ENCODE measurements at places on chromosomes 2 and 18.

- DNase-seq: no peak
Measured at GRCh38 chr2:241563031-241563507, 4.5 kb downstream of the BOK start.

DNA sequence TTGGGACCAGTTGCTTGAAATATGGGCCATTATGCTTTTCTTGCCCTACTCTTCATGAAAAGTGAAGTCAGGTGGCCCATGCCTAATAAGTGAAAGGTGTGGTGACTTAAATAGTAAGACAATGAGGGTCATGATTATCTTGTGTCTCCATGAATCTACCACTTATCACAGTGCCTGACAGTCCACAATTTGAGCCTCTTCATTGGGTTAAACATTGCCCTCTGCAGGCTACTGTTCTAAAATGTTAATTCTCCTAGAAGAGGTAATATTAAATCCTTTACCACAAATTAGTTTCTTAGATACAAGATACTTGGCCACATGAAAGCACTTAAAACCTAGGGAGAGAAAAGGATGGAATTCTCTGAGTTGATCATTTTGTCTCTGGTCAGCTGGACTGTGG, 4.0 kb downstream of the EGR4 start:
- no peak for DNase-seq

DNA sequence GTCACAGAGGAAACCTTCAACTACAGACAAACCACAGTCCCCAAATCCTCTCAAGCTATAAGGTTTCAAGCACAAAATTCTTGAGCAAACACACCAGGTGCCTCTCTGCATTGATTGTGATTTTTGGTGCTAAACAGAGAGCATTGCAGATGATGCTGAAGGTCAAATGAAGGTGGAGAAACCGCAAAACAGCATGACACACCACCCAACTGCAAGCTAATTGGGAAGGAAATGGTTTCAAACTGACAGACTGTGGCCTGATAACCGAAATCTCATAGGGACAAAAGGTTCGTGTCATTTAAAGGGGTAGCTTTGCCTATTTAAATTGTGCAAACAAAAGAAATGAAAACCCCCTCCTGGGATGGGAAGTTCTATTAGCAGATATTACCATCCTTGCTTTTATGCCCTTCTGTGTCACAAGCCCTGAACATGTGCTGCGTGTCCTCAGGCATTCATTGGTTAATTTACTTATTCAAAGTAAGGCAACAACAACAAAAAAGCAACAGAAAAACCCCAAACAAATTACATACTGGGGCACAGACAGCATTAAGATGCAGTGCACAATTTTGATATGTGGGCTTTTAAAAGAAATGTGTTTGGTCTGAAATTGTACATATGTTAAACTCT, 154.9 kb downstream of the AQP4 start:
- DNase-seq: no peak

DNA sequence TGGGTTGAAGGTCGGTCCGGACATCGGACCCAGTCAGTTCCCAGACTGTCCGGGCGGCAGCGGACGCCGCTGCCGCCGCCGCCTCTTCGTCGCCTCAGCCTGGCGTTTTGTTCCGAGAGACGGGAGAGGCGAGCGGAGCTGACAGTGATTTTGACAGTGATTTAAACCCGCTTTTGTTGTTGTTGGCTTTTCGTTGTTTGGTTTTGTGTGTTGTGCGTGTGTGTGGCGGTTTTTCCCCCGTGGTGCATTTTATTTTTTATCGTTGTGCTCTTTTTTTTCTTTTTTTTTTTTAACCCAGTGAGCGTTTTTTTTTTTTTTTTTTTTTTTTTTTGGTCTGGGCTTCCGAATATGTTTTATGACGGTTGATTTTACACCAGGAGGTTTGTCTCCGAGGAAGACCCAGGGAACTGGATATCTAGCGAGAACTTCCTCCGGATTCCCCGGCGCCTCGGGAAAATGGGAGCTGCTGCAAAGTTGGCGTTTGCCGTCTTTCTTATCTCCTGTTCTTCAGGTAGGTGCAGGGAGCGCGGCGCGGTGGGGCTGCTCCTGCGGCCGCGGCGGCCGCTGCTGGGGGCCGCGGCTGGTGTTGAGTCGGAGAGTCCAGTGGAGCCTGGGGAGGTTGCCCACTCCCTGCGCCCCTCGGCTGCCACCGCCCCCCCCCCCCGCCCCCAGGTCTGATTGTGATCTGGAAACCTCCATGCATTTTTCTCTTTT, at the start of gene ACVR2A:
TSS of gene ACVR2A (plus strand) at position 333 of the 714 bp plus-strand sequence. CDS start at position 457, 124 bp downstream.
- no peak for DNase-seq

GRCh38 chr2:8438996-8439395, 242.9 kb upstream of the ID2 start:
- no peak for DNase-seq

GRCh38 chr2:68330691-68331090, 10.9 kb upstream of the CNRIP1 start:
- DNase-seq: no peak

DNA sequence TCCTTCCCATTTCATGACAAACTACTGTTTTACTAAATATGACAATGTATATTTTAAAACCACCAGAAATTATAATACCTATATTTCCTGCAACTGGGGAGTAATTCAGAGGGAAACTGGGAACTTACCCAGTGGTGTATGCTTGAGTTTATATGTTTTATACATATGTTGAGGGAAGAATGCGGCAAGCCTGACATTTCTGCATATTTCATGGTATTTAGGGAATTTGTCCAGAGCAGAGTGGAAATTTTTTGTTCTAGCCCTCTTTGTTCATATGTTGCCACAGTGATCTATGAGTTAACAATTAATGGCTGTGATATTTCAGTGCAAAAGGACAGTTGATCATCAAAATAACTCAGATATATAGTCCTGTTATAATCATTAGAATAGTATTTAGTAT, 230.8 kb upstream of the VWC2L start:
- no peak for DNase-seq

DNA sequence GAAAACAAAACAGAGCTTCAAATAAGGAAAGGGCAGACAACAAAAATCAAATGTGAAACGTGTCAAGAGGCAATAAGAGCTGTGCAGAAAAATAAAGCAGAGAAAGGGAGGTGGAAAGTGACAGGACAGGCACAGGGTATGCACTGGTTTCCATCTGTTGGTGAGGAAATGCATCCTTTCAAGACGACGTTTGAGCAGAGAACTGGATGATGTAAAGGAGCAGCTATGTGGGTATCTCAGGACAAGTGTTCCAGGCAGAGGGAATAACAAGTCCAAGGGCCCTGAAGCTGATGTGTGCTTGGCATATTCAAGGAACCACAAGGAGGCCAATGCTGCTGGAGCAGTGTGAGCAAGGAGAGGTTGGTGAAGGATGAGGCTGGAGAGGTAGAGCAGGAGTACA, 168.9 kb upstream of the SERPINE2 start:
- no peak for DNase-seq

DNA sequence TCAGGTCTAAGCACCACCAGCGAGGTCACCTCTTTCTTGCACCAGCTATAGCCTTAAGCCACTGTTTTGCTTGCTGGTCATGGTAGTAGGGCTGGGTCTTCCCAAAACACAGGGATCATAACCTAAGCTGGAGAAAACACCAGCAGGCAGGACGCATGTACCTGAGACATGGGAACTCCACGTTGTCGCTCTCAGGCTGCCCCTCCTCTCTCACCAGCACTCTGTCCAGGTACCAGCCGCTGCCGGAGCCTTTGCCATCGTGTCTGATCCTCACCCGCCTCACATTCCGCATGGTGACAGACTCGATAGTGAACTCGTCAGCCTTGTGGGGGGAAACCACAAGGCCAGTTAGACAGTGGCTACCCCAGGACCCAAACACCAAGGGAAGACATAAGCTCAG, 79.5 kb downstream of the LOXHD1 start:
- DNase-seq: no peak

GRCh38 chr2:143177096-143177786, 48.0 kb downstream of the ARHGAP15 start:
- DNase-seq: peak; percentile 57

- no peak for DNase-seq
Measured at GRCh38 chr2:156490466-156490840, 54.3 kb downstream of the GPD2 start.

GRCh38 chr2:210189452-210190138, 18.4 kb upstream of the KANSL1L start:
- no peak for DNase-seq

- DNase-seq: no peak
Measured at GRCh38 chr2:11163439-11164317, 8.4 kb downstream of the SLC66A3 start.

GRCh38 chr18:23092121-23092520, 43.2 kb upstream of the CABLES1 start:
- no peak for DNase-seq

GRCh38 chr2:135676031-135676430, 65.6 kb upstream of the UBXN4 start:
- DNase-seq: no peak

DNA sequence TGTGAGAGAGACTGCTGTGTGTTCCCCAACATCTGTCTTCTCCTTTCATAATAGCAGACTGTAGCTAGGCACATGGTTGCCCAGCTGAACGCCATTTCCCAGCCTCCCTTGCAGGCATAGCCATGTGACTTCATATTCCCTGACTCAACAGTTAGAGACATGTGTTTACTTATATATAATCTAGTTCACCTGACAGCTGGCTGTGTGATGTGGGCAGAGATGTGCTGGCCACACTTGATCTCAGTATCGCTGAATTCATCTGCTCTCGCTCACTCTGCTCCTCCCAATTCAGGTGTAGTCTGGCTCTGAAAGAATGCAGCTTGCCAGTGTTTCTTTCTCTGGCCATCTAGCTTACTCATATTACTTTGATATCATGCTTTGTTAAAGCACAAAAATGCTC, 52.3 kb upstream of the SEC11C start:
- no peak for DNase-seq

DNA sequence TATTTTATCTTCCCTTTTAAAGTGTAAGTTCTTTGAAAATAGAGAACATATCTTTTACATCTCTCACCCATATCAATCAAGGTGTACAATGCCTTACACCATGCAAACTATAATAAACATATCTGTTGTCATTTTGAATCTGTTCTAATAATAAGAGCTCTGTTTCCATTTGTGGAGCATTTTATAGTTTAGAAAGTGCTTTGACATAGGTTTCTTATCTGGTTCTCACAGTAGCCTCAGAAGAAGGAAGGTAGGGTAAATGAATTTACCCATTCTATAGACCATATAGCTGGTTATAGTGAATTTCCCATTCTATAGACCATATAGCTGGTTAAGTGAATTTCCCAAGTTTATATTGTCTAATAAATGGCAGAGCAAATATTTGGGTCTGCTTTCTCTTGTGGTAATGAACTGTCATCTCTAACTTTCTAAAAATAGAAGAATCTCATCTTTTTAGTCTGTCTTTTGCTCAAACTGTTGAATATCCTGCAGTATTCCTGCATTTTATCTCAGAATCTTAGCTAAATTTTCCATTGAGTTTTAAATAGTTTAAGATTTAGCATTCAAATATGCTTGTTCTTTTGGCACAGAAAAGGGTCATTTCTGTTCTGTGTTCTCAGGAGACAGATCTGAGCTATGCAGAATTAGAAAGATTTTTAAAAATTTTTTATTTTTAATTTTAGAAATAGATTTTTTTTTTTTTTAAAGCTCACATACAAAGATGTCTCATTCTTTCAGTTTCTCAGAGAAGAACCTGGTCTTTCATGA, 80.7 kb upstream of the STON1 start:
- DNase-seq: no peak

GRCh38 chr18:35368595-35368994, 8.5 kb downstream of the ZNF396 start:
- no peak for DNase-seq

- DNase-seq: no peak
Measured at GRCh38 chr2:182705761-182706160, 10.3 kb upstream of the DNAJC10 start.

DNA sequence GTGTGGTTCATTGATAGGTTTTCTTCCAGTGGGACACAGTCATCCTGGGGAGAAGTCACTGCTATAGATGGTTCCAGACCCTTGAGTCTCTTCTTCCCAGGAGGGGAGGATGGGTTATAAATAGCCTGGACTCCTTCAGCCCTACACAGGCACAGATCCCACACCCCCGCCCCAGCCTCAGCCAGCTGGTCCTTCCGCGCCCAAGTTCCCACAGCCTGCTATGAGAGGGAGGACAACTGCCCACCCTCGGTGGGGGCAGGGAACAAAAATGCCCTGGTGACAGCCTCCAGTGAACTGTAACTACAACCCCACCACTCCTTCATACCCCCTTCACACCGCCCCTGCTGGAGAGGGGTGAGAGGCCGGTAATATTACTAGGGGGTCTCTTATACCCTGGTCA, 3.2 kb downstream of the ZBTB7C start:
- DNase-seq: no peak

- no peak for DNase-seq
Measured at GRCh38 chr18:45171679-45172191, 443.5 kb upstream of the SLC14A2 start.

- DNase-seq: no peak
Measured at GRCh38 chr2:120580709-120581108, 155.0 kb upstream of the GLI2 start.

DNA sequence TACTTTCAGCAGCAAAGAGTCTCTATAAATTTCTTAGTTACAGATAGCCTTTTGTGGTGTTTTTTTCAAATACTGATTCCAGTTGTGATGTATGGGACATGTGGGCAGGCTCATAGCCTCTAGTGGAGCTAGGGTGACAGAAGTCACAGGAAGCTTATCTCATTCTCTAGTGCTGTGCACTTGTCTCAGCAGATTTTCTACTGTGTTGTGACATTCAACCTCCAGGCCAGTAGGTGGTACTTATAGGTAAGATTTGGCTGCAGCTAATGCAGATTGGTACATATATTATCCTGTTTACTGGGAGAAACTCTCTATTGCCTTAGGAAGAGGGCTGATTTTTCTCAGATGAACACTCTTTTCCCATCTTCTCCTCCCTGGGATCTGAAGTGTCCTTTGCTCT, 176.2 kb downstream of the CALCRL start:
- DNase-seq: no peak

DNA sequence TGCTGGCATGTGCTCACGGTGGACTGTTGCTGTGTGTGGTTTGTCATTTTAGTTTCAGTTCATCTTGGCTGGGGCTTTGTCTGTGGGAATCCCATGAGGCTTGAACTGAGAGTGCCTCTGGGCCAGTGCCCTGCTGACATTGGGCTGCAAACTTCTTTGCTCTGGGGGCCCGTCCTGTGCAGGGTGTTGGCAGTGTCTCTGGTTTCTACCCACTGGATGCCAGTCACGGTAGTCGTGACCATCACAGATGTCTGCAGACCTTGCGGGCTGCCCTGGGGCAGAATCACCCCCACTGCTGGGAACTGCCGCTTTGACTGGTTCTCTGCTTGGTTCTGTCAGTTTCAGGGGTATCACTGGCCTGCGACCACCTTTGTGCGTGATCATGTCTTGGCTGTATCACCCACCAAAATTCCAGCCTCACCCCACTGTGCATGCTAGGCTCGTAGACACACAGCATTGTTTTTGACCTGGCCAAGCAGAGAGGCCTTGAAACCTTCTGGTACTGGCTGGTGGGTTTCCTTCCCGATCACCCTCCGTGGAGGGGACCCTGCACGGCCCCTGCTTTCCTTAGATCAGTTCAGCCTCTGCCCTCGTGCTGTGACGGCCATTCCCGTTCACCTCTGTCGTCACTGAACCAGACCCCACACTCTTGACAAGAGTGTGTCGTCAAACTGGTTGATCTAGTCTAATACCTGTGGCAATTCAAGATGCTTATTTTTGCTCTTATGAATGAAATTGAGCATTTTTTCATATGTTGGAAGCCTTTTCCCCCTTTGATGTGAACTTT, 57.6 kb downstream of the KCNG2 start:
- peak; percentile 20 for DNase-seq

Measured in naive B cell (primary cell).